ENCODE measurements at places on chromosomes 2 and 18. TPM values are rescaled to one million over a fixed set of nuclear protein-coding genes. Genes with fewer than 3 reads are reported as not detected.

NCKAP1 gene
- 111 TPM for total RNA-seq

CTAGE1 gene
- total RNA-seq, result not detected

GDF7 gene
- total RNA-seq, result 0.17 TPM

RRM2 gene
- 79.8 TPM for total RNA-seq

METAP1D gene
- 8.3 TPM for total RNA-seq

IL1A gene
- not detected for total RNA-seq

PXDN gene
- 242 TPM for total RNA-seq

OTOF gene
- total RNA-seq, result 0.11 TPM

TUBA4B gene
- total RNA-seq, result not detected

EFEMP1 gene
- 43.9 TPM for total RNA-seq

ELOA2 gene
- total RNA-seq, result not detected
